ENCODE measurements at places on chromosomes 5 and 9.

DNA sequence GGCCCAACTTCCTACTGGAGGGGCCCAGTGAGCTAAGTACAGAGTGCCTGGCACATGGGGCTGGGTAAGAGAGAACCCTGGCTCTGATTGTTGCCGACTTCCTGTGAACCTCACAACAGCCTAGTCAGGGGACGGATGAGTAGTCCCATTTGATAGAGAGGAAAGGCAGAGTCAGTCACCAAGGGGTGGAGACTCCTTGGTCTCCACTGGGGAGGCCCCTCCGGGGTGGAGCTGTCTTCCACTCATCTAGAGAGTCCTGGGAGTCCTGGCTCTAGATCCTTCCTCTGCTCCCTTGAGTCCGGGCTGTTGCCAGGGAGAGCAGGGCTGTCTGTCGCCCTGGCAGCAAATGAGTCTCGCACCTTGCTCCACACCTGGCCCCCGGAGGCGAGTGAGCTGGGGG, 8.0 kb downstream of the GRK6 start:
- H3K4me3 ChIP-seq, result no peak overlapping the region
- no peak for DNase-seq
- H3K27me3 ChIP-seq, result no peaks in the 10 kb centered on the region
- peaks cover 13% of the 10 kb centered on the region for H3K36me3 ChIP-seq
- no peak overlapping the region for H3K27ac ChIP-seq
- H3K4me1 ChIP-seq, result no peaks in the 10 kb centered on the region

DNA sequence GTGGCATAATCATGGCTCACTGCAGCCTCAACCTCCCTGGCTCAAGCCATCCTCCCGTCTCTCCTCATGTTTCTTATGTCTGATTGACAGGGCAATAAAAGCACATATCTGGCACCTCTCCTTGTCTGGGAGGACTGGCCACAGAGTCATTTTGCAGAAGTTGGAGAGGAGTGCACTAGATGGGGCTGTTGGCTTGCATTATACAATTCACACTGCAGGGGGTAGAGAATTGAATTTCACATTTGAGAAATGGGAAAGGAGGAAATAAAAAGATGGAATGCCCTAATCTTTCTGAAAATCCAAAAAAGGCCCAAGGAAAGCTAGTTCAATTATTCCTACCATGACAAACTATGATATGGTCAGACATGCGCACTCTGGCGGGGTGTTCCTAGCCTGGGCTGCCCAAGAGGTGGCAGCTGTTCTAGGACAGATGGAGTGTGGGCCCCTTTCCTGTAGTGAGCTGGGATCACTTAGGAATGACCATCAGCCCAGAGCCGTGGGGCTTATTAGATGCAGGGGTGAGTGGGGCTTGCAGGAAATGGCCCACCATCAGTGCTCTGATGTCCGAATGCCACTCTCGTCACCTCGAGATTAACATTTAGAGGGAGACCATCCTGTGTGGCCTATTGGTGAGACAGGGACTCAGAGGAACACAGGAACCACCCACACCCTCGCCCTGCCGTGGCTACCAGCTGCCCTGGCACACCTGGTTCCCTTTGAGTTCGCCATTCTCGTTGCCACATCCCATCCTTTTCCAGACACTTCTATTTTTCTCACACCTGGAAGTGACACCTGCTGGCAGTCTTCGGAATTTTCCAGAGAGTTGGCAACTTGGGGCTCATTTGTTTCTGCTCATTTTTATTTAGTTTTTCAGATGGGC, 21.8 kb upstream of the ANKRD18A start:
- no peak overlapping the region for H3K4me3 ChIP-seq
- DNase-seq, result peak; percentile 52
- no peak overlapping the region for H3K27ac ChIP-seq
- H3K4me1 ChIP-seq, result no peaks in the 10 kb centered on the region
- H3K27me3 ChIP-seq, result no peaks in the 10 kb centered on the region
- H3K36me3 ChIP-seq, result no peaks in the 10 kb centered on the region

- no peak overlapping the region for H3K27ac ChIP-seq
- no peaks in the 10 kb centered on the region for H3K36me3 ChIP-seq
- no peak overlapping the region for H3K4me3 ChIP-seq
These were observed 48.1 kb upstream of the FCN1 start for GRCh38 chr9:134965851-134966250.

DNA sequence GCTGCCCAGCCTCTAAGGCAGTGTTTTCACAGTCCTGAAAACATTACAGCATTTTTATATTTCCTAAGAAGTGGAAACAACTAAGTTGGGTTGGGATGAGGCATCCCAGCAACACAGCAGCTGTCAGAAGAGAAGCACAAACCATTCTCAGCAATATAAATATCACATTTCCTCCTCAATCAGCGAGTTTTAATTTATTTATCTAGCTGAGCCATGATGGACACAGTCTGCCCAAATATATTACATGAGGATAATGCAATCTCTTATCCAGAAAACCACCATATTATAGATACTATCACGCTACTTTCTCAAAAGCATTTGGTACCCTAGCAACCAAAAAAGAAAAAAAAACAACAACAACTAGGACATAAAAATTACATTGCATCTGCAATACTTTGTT, 158.5 kb downstream of the FSTL4 start:
- H3K4me1 ChIP-seq, result no peaks in the 10 kb centered on the region
- DNase-seq, result no peak
- no peak overlapping the region for H3K4me3 ChIP-seq
- H3K36me3 ChIP-seq, result no peaks in the 10 kb centered on the region
- H3K27ac ChIP-seq, result no peak overlapping the region
- no peaks in the 10 kb centered on the region for H3K27me3 ChIP-seq

- H3K4me1 ChIP-seq, result no peaks in the 10 kb centered on the region
- no peak for DNase-seq
- H3K4me3 ChIP-seq, result no peak overlapping the region
- H3K27me3 ChIP-seq, result no peaks in the 10 kb centered on the region
- H3K36me3 ChIP-seq, result no peaks in the 10 kb centered on the region
These were observed 1146.7 kb downstream of the CDH9 start for GRCh38 chr5:25891691-25892090.

DNA sequence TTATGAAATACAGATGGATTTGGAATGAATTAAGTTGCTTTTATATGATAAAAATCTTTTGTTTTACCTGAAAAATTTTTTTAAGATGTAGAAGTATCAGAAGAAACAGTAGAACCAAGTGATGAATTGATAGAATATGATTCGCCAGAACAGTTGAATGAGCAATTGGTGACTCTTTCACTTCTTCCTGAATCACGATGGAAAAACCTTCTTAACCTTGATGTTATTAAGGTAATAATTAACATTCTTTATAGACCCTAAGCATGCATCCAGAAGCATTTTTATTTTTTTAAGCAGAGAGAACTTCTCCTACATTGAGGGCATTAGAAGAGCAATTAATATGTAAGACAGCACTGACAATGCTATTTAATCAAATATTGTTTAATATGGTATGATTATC, 28.8 kb downstream of the WDR36 start:
- H3K4me3 ChIP-seq, result no peak overlapping the region
- peaks cover 6% of the 10 kb centered on the region for H3K36me3 ChIP-seq
- H3K27ac ChIP-seq, result no peak overlapping the region
- H3K27me3 ChIP-seq, result no peaks in the 10 kb centered on the region

GRCh38 chr5:122702524-122702875, 72.4 kb upstream of the SNX2 start:
- H3K36me3 ChIP-seq, result no peaks in the 10 kb centered on the region
- H3K27ac ChIP-seq, result no peak overlapping the region
- no peaks in the 10 kb centered on the region for H3K4me1 ChIP-seq
- no peak for DNase-seq
- no peaks in the 10 kb centered on the region for H3K27me3 ChIP-seq
- no peak overlapping the region for H3K4me3 ChIP-seq

- H3K27me3 ChIP-seq, result no peaks in the 10 kb centered on the region
- H3K4me1 ChIP-seq, result no peaks in the 10 kb centered on the region
- no peak overlapping the region for H3K27ac ChIP-seq
- no peak for DNase-seq
- H3K36me3 ChIP-seq, result no peaks in the 10 kb centered on the region
These were observed 45.5 kb upstream of the KIF2A start for GRCh38 chr5:62260513-62260912.

GRCh38 chr9:6598249-6598725, 47.2 kb downstream of the GLDC start:
- H3K4me1 ChIP-seq, result no peaks in the 10 kb centered on the region
- no peaks in the 10 kb centered on the region for H3K27me3 ChIP-seq
- no peak overlapping the region for H3K27ac ChIP-seq
- DNase-seq, result no peak
- H3K36me3 ChIP-seq, result peaks cover 3% of the 10 kb centered on the region
- H3K4me3 ChIP-seq, result no peak overlapping the region

DNA sequence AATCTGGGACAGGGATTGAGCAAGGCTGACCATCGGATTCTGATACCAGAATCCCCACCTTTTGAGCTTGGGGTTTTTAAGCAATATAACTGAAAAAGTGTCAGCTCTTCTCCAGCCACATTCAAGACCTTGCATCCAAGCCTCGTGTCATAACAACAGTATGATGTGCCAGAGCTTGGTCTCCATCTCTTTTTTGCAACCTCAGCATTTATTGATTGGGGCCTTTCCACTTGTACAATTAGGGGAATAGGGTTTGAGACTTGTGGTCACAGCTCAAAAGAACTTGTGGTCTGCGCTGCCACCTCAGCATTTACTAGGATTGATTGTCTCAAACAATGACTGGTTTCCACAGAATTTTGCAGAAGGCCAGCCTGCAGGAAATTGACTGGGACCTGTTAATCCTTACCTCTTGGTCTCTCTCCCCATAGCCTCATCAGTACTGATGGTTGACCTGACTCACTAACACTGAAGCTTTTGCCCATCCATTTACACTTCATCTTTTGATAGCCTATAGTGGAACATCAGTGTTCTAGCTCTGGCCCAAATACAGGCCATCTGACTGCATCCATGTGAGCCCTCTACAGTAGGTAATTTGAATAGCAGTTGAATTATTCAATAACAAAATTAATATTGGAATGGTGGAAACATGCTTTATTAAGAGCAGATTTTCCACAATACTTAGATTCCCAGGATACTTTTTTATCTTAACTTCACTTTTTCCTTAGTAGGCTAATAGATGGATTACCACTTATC, 381.6 kb upstream of the PRR16 start:
- DNase-seq, result no peak
- no peak overlapping the region for H3K27ac ChIP-seq

DNA sequence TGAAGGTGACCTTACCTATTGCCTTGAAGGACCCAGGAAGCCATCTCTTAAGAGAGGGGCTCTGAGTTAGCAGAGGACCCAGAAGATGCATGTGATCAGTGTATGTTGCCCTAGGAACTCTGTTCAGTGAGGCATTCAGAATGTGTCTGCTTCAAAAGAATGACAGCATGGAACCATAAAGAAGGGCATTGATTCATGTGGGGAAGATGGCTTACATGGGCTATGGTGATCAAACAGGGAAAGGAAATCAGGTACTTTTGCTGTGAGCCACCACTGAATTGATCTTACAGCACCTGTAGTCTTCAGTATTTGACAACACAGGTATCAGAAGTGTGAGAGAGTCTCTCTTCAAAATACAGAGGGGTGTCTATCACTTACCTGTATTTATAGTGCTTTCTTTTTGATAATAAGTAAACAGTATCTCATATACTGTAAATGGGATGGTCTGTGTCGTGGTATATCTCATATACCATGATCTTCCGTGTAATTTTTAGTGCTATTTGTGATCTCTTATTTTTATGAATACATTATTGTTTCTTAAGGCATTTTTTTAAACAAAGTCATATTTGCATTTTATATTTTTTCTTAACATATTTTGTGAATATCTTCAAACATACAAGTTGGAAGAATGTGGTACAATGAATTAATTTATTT, 57.0 kb downstream of the FOCAD start:
- no peak for DNase-seq
- peaks cover under 1% of the 10 kb centered on the region for H3K36me3 ChIP-seq
- H3K4me1 ChIP-seq, result no peaks in the 10 kb centered on the region
- H3K4me3 ChIP-seq, result no peak overlapping the region
- no peaks in the 10 kb centered on the region for H3K27me3 ChIP-seq

GRCh38 chr9:37036371-37036775, 2.3 kb upstream of the PAX5 start:
- H3K4me1 ChIP-seq, result no peaks in the 10 kb centered on the region
- H3K27me3 ChIP-seq, result peaks cover 95% of the 10 kb centered on the region
- no peaks in the 10 kb centered on the region for H3K36me3 ChIP-seq
- no peak overlapping the region for H3K27ac ChIP-seq
- DNase-seq, result peak; percentile 37

DNA sequence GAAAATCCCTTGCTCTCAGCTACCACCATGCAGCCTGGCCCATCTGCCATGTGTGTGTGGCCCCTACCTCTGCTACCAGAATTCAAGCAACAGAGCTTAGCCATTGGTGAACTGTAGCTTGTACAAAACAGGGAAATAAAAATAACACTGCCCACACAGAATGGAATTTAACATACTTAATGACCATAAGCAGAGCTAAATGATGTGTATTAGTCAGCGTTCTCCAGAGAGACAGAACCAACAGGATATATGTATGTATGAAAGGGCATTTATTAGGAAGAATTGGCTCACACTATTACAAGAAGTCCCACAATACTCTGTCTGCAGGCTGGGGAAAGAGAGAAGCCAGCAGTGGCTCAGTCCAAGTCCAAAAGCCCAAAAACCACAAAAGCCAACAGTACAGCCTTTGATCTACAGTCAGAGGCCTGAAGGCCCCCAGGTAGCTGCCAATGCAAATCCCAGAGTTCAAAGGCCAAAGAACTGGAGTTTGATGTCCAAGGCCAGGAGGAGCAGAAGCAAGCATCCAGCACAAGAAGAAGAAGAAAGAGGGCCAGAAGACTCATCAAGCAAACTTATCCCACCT, 318.8 kb downstream of the DNAH5 start:
- H3K4me1 ChIP-seq, result no peaks in the 10 kb centered on the region
- no peak overlapping the region for H3K4me3 ChIP-seq
- no peak for DNase-seq
- no peak overlapping the region for H3K27ac ChIP-seq
- H3K27me3 ChIP-seq, result no peaks in the 10 kb centered on the region
- H3K36me3 ChIP-seq, result no peaks in the 10 kb centered on the region

GRCh38 chr5:54521856-54522479, 4.4 kb downstream of the SNX18 start:
- H3K4me1 ChIP-seq, result peaks cover 36% of the 10 kb centered on the region
- H3K4me3 ChIP-seq, result no peak overlapping the region
- no peaks in the 10 kb centered on the region for H3K27me3 ChIP-seq
- no peak overlapping the region for H3K27ac ChIP-seq
- no peaks in the 10 kb centered on the region for H3K36me3 ChIP-seq
- peak; percentile 63 for DNase-seq

GRCh38 chr9:91415290-91415689, 8.3 kb downstream of the NFIL3 start:
- H3K4me3 ChIP-seq, result no peak overlapping the region
- no peak for DNase-seq
- no peaks in the 10 kb centered on the region for H3K27me3 ChIP-seq
- H3K36me3 ChIP-seq, result peaks cover 4% of the 10 kb centered on the region
- no peak overlapping the region for H3K27ac ChIP-seq

- no peak for DNase-seq
- no peaks in the 10 kb centered on the region for H3K4me1 ChIP-seq
- no peaks in the 10 kb centered on the region for H3K36me3 ChIP-seq
- no peak overlapping the region for H3K4me3 ChIP-seq
These were observed 28.2 kb downstream of the RNF145 start for GRCh38 chr5:159181152-159181551.

DNA sequence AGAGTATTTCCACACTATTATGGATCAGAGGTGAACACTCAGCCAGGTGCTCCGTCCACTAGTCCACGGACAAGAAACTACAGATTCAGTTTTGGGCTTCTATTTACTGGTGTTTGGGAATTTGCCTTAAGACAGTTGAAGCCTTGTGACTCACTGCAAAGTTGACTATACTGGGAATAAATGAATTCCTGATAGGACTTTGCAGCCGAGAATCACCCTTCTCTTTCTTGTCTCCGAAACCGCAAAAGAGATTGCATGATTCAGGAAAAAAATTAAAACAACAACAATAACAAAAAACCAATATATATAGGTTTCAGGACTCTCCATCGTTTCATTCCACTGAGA, 716 bp downstream of the TMEM171 start:
- H3K27ac ChIP-seq, result peak overlapping the region; percentile 80
- no peaks in the 10 kb centered on the region for H3K27me3 ChIP-seq
- H3K4me3 ChIP-seq, result peak overlapping the region; percentile 22
- no peaks in the 10 kb centered on the region for H3K36me3 ChIP-seq
- DNase-seq, result peak; percentile 38

Data from small intestine (tissue), 16 donors.